T-helper 2 cell (primary cell): ENCODE measurements at places on chromosomes 11 and 22.

- no peak for DNase-seq
Measured at GRCh38 chr11:2954263-2954662, 25.0 kb upstream of the PHLDA2 start.

GRCh38 chr11:101583251-101584128 lies at the start of gene TRPC6:
Gene TRPC6, minus strand, starts transcription at chr11:101584007. Its CDS starts 504 bp downstream, at chr11:101583503.
- no peak for DNase-seq

DNA sequence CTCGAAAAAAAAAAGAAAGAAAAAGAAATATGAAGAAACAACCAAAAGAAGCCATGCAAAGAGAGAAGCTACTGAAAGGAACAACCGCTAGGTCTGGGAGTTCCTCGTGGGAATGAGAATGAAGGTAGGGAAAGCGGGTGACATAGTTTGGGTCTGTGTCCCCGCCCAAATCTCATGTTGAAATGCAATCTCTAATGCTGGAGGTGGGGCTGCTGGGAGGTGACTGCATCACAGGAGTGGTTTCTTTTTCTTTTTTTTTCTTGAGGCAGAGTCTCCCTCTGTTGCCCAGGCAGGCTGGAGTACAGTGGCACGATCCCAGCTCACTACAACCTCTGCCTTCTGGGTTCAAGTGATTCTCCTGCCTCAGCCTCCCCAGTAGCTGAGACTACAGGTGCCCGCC lies 9.7 kb upstream of the TXN2 start:
- DNase-seq, result no peak

GRCh38 chr22:29266564-29267461 lies 968 bp downstream of the RHBDD3 start:
- DNase-seq, result peak; percentile 7

GRCh38 chr11:91970624-91971023 lies 254.0 kb upstream of the FAT3 start:
- DNase-seq, result no peak

DNA sequence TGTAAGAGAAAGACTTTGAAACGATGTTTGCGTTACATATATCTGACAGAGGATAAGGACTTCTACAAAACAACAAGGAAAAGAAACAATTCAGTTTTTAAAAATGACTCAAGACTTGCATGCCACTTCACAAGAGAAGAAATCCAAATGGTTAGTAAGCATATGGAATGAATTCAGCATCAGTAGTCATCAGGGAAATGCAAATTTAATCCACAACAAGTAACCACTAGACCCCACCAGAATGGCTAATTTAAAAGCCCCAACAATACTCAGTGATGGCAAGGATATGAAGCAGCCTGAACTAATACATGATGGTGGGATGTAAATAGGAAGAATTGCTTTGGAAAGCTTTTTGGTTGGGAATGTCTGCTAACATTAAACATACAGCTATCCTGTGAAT lies 142.6 kb downstream of the ATXN10 start:
- DNase-seq, result no peak

DNA sequence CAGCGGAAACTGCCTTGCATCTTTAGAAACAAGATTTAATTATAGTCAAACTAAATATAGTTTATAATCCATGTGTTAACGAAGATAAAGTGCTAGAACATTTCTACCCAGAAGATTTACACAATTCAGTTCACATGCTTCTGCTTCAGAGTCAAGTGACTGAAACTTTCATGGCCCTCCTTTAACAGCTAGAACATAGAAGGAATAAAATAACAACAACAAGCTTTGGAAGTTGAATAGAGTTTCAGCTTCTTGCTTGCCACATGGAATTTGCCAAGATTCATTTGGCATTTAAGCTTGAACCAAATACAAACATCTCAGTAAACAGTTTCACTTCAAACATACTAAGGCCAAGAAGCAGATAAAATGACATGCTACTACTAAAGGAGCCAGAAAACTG lies 676.3 kb upstream of the ANO3 start:
- no peak for DNase-seq

GRCh38 chr11:47388697-47389576 lies 10.6 kb upstream of the SPI1 start:
- no peak for DNase-seq
